ENCODE measurements at places on chromosomes 5 and 9. TPM values are rescaled to one million over a fixed set of nuclear protein-coding genes. Genes with fewer than 3 reads are reported as not detected.

- peak; percentile 62 for DNase-seq
These were observed 70.2 kb upstream of the TUT7 start for GRCh38 chr9:86424251-86424891.

- no peak for DNase-seq
These were observed 2148.9 kb upstream of the ACO1 start for GRCh38 chr9:30235564-30235963.

GRCh38 chr9:134285215-134285845 lies 40.9 kb upstream of the RXRA start:
- DNase-seq: no peak

The ADAMTS12 gene
- 7.3 TPM for total RNA-seq

DNA sequence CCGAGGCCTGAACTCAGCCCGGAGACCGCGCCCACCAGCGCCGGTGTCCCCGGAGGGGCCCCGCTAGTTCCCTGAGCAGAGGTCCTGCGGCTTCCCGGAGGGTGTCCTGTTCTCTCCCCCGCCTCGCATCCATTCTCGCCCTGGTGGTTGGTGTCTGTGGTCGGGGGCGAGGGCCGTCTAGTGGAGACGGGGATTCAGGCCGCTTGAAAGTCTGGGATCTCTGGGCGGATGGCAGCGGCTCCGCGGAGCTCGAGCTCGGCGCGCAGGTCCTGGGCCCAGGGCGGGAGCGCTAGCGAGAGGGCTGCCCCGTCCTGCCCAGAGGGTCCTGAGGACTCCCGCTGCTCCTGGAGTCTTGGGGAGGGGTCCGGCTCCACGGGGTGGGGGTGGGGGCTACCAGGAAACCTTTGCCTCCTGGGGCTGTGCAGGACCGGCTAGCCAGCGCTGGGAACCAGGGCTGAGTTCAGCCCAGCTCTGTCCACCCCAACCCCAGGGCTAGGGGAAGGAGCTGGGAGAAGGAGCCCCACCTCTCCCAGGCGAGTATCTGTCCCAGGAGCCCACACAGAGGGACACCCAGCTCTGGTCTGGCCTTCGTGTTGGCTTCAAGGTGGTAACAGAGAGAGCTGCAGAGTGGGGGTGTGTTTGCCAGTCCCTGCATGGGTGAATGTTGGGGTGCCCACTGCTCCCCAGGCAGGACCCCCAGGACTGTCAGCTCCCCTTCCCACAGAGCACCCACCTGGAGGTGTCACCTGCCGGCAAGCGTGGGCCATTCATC lies 4.0 kb downstream of the TOR4A start:
- DNase-seq: no peak

- DNase-seq: no peak
These were observed 110.4 kb upstream of the SARDH start for GRCh38 chr9:133848471-133849109.

The SLC6A18 gene
- total RNA-seq: not detected

GRCh38 chr9:34651876-34652601 lies at the start of gene IL11RA:
Gene IL11RA (plus strand): TSS chr9:34652185. CDS start chr9:34655218, 3,033 bp downstream.
- DNase-seq: peak; percentile 94

- DNase-seq: no peak
These were observed 12.2 kb upstream of the TEX48 start for GRCh38 chr9:114694146-114694545.

- no peak for DNase-seq
These were observed 24.2 kb downstream of the LIFR start for GRCh38 chr5:38532165-38532669.

DNA sequence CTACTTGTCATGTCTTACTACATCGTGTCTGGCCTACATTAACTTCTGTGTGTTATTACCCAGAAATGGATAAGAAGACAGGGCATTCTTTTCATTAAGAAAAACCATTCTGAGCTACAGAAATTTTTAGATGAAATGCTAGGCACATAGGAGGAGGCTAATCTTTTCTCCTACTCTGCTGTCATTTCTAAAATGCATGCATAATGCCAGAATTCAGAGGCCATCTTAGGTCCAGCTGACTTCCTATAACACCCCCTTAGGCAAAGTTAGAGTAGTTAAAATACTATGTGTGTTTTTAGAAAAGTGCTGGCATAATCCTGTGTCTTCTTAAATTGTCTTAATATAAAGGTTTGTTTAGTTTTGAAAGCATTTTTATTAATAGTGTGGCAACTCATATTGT lies 352.6 kb downstream of the CSNK1G3 start:
- DNase-seq: no peak

Measured in aorta (tissue), 5 donors.